ENCODE measurements at places on chromosomes 7 and 10.

DNA sequence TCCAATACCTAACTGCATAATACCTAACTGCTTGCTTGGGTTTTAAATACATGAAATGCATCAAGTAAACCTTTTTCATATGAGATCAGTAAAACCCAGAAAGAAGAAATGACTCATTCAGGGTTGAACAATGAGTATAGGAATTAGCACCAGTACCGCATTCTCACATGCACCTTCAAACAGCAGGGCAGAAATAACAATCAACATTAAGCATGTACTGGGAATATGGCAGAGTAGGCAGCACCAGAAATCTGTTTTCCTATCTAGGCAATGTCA lies 850.3 kb upstream of the SORCS1 start:
- no peak for DNase-seq

DNA sequence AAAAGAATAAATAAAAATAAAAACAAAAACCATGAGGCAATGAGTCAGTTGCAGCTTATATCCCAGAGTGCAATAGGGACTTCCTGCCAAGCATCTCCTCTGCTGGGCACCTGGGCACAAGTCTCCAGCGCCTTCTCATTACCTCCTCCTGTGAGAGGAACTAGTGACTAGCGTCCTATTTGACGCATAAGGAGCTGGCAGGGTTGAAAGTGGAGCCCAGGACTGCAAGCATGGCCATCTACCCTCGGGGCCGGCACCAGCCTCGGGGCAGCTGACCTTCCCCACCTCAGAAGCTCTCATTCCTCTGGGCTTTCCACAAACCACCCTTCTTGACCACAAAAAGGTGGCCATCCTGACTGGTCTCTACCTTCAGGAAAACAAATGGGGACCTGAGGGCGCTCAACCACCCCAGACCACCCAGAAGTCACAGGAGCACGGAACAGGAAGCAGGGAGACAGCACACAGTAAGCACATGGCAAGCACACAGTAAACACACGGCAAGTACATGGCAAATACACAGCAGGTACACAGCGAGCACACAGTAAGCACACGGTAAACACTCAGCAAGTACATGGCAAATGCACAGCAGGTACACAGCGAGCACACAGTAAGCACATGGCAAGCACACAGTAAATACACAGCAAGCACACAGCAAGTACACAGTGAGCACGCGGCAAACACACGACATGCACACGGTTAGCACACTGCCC lies 19.1 kb downstream of the CTBP2 start:
- no peak for DNase-seq

DNA sequence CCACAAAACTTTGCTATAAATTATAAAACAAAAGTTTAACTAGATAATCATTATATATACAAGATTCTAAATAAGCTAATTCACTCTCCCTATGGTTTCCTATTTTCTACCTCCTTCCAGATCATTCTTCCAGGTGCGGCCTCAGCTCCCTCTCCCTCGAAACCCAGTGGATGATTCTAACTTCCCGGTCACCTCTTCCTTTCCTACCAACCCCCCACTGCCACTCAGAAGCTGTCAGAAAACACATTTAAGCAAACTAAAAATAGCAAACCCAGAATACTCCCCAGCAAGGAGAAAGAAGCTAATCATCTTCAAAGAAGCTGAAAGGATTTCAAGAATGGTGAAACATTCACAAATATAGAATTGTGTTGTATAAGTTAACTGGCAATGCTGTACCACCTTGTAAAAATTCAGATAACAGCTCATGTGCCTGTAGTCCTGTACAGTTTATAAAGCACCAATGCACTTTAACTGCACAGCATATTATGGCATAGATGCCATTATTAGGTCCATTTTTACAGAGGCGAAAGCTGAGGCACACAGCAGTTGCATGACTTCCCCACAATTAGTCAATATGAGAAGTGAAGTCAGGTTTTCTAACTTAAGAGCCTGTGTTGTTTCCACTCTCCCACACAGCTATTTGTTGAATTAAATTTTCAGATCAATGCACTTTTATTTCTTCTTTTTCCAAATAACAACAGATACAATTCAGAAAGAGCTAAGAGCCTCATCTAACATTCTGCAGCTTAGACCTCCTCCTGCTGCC lies 13.7 kb upstream of the DNTT start:
- no peak for DNase-seq

GRCh38 chr7:155232911-155233310 lies 64.8 kb upstream of the INSIG1 start:
- DNase-seq = no peak

DNA sequence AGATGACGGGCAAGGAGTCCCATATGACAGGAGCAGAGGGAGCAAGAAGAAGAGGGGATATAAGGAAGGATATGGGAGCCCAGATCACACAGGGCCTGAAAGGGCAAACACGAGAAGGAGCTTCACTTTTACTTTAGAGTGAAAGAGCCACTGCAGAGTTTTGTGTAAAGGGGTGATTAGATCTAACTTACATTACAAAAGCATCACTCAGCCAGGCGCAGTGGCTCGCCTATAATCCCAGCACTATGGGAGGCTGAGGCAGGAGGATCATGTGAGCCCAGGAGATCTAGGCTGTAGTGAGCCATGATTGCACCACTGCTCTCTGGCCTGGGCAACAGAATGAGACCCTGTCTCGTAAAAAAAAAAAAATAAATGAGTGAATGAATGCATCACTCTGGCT lies 91.1 kb downstream of the MPP7 start:
- no peak for DNase-seq

- DNase-seq = peak; percentile 37
Measured at GRCh38 chr7:73341877-73342276, 13.9 kb downstream of the FKBP6 start.

DNA sequence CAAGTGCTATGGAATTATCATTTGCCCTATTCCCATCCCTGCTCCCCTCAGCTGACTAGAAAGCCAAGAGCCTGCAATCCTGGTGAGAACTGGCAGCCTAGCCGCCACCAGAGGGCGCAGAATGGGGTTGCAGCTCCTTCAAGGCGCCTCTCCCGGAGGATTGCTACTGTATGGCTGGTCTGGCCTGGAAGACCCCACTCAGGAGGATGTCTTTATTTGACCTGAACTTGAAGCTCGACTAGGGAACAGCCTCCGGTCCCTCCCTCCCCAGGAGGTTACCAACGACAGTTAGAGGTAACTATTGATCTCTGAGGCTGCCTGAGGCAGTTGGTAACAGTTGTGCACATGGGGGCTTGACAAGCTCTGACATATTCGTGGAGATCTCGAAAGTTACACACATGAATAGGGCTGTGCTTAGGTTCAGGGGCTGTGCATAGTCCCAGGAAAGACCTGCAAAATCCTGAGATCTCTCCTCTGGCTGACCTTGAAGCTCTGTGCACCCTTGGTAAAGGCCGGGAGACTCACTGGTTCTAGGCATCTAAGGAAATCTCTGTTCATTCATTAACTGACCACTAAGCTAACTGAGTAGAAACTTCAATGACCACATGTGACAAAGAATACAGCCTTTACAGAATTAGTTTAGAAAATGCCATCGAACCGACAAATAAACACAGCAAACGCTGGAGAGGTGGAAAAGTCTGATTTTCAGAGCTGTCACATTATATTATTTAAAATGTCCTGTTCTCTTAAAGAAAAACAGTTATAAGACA lies 65.7 kb downstream of the TSPAN12 start:
- DNase-seq = peak; percentile 65

GRCh38 chr10:21069278-21069677 lies 172.2 kb upstream of the NEBL start:
- DNase-seq = no peak

DNA sequence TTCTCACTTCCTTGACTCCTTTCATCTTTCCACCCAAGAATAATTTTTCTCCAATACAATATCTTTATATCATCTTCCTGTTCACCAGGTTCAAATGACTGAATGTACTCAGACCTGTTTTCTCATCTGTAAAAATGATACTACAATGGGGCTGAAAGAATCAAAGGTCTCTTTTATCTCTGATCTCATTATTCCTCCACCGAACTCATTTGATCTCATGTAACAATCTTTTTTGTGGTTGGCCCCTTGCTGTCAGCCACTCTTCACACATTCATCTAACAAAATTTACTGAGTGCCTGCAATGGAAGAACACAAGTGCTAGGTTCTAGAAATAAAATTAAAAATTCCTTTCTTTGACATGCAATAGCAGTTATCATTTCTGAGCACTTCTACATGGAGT lies 65.0 kb downstream of the GRM8 start:
- no peak for DNase-seq

DNA sequence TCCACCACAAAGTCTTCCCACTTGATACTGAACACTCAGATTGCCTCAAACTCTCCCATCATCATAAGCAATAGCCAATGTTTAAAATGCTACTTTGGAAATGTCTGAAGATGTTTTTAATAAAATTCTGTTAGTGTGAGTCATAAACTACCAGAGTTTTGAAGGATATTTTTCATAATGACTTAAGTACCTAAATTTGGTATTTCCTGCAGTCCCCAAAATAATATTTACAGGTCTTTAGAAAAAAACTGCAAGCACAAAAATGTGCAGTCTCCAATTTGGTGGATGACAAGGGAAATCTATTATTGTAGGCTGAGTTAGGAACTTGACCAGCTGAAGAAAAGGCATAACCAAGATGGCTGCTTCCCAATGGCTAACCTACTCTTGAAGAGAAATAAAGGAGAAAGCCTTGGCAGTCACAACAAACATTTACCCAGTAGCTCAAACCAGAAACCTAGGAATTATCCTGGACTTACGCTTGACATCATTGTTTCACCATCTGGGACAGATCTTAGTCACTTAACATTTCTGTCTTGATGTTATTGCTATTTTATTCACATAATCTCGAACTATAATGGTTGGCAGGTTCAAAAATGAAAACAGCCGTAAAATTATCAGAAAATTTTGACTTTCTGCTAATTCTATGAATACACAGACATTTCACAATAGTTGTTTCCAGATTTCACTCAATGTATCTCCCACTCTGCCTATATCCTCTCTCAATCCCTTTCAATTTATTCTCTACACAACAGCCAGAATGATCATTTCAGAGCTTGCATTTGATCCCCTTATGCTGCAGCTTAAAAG lies 111.2 kb upstream of the STEAP1B start:
- DNase-seq = no peak

DNA sequence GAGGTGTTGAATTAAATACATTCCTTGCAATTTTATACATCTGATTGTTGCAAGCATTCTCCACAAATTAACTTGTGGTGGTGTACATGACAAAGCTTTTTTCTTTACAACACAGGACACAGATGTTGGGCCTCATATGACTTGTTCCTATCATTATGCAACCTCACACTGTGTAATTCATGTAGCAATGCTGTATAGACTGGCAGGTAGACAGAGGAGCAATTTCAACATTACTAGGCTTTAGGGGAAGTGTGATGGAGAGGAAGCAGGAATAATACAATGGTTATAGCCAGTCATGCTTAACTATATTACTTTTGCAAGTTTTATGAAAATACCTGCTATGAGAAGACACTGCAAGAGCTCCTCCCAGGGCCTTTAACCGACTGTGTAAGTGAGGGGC lies 832.1 kb downstream of the CNTNAP2 start:
- no peak for DNase-seq

DNA sequence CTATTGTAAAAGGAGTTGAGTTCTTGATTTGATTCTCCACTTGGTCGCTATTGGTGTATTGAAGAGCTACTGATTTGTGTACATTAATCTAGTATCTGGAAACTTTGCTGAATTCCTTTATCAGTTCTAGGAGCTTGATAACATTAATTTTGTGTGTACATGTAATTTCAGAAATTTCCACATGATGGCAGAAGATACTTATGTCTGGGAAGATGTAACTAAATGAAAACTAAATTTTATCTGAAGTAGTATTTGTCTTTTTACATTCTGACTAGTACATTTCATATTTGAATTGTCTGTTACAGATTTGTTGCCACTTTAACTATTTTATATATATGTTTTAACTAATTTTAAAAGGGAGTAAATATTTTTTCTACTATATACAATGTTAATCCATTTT lies 27.6 kb downstream of the SDHAF3 start:
- no peak for DNase-seq

DNA sequence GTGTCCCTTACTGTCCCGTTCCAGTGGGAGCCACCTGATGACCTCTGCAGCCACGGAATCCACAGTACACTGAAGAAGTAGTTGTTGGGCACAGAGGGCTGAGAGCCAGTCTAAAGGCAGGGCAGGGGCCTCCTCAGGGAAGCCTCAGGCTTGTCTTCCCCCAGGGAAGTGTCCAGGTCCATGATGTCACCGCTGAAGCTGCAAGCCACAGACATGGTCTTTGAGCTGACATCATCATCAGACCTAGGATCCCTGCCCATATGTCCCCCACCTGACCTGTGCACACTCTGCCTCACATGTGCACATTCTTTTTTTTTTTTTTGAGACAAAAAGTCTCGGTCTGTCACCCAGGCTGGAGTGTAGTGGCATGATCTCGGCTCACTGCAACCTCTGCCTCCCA lies 38.4 kb upstream of the ELFN1 start:
- DNase-seq = no peak

DNA sequence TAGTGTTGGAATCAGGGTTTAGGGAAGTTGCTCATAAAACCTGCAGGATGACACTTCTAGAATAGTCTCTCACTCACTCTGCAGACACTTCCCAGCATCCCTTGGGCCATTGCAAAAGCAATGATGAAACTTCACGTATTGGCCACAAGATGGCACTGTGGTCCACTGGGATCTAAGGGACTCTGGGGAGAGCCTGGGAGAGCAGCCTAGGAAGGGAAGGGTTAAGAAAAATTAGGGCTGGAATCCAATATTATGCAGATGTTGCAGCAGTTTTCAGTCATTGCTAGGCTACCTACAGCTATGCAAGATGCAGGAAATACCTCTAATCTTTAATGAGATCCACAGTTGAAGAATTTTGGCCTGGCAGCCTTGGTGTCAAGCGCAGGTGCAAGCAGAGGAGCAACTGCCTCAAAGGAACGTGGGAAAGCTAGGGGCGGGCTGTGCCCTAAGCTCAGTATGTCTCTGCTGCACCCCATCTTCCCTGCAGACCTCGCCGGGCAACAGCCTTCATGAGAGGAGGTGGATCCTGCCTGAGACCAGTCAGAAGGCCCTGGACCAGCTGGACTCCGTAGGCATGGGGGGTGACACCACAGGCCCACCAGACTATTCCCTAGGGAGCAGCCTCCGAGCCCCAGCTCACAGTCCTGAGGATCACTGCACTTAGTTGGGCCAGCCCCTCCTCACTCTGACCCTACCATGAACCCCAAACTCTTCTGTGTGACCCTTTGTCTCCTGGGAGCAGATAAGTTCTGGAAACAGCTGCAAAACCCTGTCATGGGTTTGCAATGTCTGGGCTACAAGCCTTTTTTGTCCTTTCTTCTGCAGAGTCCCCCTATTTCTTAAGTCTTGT lies 127.9 kb upstream of the PRSS58 start:
- DNase-seq = peak; percentile 72
